ENCODE measurements at places on chromosomes 1 and 21.

- DNase-seq: no peak
Observed at GRCh38 chr1:38578271-38578951, 281.2 kb downstream of the RRAGC start.

DNA sequence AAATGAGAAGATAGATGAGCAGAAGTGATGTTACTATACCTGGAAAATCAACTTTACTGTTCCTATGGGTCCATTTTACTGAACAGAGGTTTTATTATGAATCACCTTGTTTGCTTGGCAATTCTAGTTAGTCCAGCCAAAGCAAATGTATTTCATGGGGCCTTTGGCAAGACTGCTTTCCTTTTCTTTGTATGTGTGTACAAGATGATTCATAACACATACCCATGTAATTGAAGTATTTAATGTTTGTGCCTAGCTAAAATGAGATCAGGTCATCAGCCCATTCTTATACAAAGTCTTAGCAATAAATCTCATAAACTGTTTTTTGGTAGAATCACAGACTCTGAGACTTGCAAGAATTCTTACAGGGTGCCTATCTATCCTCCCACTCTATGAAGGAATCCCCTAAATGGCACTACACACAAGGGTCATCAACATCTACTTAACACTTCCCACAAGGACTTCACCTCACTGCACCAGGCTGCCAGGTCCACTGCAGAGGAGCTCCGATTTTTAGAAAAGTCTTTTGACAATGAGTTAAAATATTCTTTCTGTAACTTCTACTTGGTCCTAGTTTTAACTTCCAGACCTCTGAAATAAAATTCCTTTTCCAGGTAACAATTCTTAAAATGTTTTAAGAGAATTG lies 58.5 kb downstream of the LPAR3 start:
- DNase-seq: no peak

- DNase-seq: no peak
Observed at GRCh38 chr1:17356387-17357026, 15.5 kb upstream of the PADI6 start.

DNA sequence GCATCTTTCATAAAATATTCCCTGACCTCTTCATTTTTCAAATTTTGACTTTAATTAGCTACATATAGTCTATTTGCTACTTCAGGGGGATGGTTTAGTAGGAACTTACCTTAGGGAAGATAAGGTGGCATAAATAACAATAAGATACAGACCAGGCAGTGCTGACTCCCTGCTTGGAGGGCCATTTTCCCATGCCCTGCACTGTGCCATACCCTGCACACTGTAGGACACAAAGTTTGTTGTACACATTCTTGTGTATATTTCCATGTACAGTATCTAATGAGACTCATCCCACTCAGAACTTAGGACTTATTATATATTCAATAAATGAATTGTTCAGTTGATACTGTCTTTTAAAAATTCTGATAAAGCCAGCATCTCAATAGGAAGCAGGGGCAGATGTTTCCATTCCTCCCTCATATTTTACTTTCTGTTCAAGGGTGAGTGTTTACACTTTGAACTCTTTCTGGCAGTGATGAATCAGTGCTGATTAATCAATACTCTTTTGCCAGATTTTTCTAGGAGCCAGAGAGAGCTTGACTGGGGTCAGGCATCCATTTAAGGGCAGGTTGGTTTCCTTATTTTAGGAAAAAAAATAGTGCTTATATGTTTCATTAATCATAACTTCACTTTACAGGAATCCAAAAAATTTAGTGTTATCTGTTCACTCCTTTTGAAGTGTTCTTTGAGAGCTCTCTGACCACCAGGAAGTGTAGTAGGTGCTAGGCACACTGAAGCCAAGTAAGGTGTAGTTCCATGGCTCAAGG lies 30.6 kb downstream of the MPZL1 start:
- no peak for DNase-seq

DNA sequence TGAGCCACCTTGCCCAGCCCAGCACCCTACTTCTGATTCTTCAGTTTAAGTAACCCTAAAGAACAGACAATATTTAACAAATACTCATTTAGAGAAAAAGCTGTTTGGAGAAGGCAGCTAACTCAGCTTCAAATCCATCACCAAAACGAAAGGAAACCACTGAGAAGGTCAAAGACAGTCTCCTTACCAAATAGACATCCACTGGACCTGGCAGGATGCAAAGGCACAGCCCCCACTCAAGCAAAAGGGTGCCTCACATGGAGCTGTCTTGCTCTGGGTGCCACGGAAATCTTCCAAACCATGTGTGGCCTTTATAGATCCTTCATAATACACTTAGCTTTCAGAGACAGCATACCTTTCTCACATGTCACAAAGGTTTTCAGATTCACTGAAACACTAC lies 165.5 kb downstream of the RERE start:
- DNase-seq: no peak

GRCh38 chr1:206589206-206589605 lies 23.1 kb downstream of the EIF2D start:
- DNase-seq: no peak

DNA sequence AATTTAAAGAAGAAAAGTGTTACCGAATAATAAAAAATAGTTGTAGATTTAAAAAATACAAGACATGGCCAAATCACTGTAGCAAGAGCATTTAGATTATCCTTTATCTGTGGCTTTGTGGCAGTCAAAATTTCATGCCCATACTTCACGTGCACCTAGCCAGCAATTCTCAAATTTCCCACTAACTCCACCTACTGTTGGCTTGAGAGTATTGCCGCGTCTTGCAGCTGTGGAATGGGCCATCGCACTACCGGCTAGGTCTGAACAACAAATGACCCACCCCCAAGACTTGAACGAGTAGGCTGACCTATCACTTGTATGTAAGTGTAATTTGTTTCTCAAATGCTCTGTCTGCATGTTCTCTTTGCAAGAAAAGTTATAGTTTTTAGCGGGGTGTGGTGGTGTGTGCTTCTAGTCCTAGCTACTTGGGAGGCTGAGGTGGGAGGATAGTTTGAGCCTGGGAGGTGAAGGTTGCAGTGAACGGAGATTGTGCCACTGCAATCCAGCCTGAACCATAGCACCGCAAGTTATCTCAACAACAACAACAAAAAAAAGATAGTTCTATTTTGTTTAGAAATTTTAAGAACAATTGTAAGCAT lies 4.1 kb downstream of the KRTAP13-4 start:
- DNase-seq: no peak

DNA sequence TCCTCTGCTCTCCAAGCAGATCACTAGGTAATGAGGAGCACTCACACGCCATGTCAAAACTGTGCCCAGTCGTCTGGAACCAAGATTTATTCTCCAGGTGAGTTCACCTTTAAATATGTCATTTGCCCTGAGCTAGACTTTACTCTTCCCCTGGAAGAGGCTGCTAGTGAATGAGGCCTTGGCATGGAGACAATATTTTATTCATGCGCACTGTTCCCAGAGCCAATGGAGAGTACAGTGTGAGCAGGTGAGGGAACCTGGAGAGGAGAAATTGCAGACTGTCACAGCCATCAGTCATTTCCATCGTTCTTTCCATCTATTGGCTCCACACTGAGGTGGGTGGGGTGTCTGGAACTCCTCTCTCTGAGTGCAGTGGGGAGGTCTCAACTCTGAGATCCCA lies 333.6 kb downstream of the KCNH1 start:
- DNase-seq: no peak

- DNase-seq: no peak
Observed at GRCh38 chr1:154519591-154519991, 17.4 kb upstream of the SHE start.

DNA sequence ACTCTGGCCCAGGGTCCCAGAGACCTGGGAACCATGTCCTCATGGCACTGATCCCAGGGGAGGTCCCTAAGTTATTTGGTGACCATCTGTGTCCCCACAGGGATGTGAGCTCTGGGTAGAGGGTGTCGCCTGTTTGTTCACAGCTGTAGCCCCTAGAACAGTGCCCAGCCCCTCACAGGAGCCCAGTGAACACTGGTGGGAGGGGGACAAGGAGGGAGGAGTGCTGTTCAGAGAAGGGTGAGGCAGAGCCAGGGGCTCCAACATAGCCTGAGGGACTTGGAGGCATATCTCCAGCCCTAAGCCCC lies 450.4 kb downstream of the MATN1 start:
- no peak for DNase-seq

- DNase-seq: no peak
Observed at GRCh38 chr1:24224761-24225160, 37.7 kb upstream of the IFNLR1 start.

GRCh38 chr1:163258181-163258580 lies 55.5 kb upstream of the RGS5 start:
- no peak for DNase-seq

- no peak for DNase-seq
Observed at GRCh38 chr1:47893412-47893811, 103.8 kb downstream of the TRABD2B start.

DNA sequence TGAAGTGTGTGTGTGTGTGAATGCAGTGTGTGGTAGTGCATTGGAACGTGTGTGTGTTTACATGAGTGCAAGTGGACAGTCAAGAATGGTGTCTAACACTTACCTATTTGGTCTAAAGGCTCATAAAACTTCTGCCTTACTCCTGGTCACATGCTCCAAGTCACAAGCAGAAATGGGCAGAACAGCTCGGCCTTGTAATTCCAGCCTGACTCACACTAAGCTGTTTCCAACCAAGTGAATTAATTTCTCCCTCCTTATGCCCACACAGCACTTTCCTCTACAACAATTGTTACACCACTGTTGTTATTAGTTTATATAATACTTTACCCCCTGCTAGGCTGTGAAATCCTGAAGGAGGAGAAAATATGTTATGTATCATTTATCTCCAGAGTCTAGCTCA lies 43.8 kb downstream of the DDR2 start:
- no peak for DNase-seq

GRCh38 chr1:203935321-203935720 lies 73.9 kb downstream of the SNRPE start:
- DNase-seq: no peak

GRCh38 chr1:228204958-228205357 lies 2.9 kb upstream of the OBSCN start:
- DNase-seq: no peak

- no peak for DNase-seq
Observed at GRCh38 chr1:185595835-185596667, 138.1 kb upstream of the HMCN1 start.

DNA sequence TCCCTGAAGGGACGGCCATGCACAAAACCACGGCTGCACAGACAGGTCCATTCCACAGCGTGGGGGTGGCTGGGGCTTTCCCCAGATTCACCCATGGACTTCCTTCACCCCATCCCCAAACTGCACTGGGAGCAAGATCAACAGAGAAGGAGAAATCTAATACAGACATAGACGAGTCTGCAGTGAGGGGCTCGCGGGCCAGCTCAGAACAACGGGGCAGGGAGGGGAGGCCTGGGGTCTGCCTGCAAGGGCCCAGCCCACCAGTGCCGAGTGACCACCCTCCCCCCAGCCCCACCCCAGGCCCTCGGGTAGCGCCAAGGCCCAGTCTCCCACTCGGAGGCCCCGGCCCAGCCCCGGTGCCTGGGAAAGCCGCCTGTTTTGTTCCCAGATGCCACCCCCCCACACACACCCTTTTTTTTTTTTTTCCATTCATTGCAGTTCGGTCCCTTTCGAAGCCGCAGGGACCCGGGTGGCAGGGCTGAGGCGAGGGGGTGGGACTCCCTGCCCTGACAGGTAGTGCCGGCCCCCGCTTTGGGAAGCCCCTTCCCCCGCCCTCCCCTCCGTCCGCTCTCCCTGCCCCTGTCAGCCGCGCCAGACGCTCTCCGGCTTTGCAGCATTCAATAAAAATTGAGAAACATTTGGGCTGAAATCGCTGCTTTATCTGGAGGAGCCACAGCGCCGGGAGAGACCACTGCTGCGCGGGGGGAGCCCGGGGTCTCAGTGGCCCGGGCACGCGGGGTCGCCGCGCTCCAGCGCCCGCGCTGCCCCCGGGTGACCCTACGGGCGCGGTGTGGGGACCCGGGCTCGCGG lies 543 bp upstream of the EPHB2 start:
- no peak for DNase-seq

DNA sequence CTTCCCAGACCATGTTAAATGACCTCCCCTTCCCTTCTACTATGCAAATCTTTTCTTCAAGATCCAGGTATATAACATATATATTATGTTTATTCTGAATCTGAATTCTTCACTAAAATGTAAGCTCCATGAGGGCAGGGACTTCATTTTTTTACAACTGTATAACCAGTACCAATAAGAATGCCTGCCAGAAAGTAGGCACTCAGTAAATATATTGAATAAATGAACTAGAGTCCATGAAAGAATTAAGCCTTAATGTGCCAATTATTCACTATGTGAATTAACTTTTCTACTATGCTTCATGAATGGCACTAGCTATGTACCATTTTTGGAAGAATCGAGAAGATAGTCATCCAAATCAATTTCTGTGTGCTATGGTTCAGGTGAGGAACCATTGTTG lies 60.1 kb downstream of the SH3GLB1 start:
- no peak for DNase-seq

DNA sequence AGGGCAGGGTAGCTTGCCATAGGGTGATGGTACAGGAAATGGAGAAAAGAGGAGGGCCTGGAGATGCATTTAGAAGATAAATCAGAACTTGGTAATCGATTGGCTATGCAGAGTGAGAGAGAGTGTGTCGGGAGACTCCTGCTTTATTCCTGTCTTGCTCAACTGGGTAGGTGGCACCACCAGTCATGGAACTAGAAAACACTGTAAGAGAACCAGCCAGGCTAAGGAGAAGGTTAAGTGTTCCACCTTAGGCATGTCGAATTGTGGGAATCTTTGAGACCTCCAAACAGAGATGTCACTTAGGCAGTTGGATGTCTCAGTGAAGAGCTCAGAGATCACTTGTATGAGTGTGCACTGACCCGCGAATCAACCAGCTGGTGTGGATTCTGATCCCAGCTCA lies 28.7 kb upstream of the RD3 start:
- DNase-seq: no peak

- DNase-seq: no peak
Observed at GRCh38 chr1:156806512-156807440, 9.9 kb downstream of the SH2D2A start.

DNA sequence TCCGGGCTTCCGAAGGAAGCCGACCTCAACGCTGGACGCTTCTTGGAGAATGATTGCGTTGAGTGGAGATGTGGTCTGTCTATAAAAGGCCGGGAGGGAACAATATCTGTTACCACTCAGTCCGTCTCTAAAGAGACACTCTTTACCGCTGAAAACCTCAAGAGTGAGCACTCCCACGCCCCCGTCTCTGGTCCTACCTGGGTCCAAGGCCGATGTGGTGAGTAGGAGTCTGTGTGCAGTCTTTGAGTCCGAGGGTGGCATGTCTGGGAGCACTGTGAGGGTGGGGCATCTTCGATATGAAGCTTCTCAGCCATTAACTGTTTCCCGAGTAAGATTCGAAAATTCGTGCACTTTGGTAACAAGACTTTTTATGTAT lies 576 bp downstream of the ZFP69 start:
- no peak for DNase-seq

GRCh38 chr1:236137285-236137852 lies 5.0 kb upstream of the GPR137B start:
- no peak for DNase-seq

DNA sequence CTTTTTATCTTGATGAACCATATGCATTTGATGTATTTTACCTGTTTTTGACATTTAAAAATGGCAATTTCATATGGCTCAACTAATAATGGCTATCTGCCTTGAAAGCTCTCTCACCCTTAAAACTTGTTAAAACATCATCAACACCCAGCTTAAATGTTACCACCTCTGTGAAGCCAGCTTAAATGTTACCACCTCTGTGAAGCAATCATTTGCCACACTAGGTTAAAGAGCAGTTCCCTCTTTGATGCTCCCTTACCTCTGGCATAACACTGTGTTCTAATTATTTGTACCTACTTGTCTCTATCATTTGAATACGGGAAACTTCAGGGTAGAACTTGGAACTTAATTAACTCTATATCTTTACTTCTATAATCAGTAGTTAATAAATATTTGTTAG lies 182.0 kb downstream of the LHX8 start:
- no peak for DNase-seq
